Bronchial epithelial cell (primary cell): ENCODE measurements at places on chromosomes 2 and 18. TPM values are rescaled to one million over a fixed set of nuclear protein-coding genes. Genes with fewer than 3 reads are reported as not detected.

DNA sequence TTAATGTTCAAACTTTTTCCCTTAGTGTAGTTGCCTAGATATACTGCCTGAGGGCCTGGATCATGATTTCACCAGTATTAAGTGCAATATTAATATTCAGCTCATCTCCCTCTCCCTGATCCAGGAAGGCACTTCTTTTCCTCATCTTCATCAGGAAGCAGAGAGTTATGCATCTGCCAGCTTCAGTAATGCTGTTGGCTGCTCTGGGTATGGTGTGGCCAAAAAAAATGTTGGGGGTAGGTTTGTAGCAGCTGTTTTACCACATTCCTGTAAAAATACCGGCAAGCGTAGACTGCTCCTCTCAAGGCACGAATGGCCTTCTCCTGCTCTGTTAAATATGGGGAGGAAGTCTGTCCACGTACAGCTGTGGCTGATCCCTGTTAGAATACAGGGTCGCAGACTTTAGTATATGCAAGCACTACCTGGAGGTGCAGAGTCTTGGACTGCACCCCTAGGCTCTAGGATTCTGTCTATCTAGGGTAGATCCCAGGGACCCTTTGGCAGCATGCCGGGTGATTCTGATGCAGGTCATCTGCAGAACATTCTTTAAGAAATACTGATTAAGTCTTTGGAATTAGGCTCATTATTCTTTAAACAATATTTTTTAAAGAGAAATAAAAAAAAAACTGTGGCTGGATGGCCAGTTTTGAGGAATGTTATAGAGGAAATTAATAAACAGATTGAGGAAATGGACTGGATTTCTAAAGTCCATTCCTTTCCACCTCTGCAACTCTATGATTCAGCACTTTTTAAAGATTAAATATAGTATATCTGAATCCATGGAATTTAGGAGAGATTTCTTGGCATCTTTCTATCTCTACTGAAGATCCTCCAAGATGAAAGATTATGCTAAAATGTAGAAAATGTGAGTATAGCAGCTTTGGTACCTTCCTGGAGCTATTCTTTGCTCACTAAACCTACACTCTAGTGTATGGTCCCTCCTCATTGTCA is 21.0 kb upstream of the GLS start:
- no peak for DNase-seq

DNA sequence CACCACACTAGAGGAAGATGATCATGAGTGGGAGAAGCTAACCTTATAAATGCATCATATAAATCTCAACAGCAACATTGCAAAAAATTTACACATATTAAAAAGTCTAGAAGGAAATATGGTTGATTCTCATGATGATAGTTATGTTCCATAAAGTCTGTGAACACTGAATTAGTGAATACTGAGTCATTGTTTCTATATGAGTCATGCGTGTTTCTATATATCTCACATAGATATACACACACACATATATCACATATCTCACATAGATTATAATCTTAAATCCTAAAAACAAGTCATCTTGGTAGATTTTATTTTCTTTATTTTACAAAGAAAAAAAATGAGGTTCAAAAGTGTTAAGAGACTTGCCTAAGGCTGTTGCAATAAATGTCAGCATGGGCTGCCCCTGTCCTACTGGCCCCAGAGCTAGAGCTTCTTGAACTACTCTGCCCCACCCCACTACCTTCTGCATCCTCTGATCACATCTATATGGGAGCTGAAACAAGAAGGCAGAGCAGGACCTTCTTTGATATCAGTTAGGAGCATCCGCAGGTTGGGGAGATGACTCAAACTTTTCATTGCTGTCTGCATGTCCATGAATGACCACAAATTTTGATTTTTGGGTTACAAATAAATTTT is 81.8 kb upstream of the ADAM23 start:
- peak; percentile 55 for DNase-seq

GRCh38 chr2:233400341-233400740 is 46.0 kb downstream of the DGKD start:
- no peak for DNase-seq

DNA sequence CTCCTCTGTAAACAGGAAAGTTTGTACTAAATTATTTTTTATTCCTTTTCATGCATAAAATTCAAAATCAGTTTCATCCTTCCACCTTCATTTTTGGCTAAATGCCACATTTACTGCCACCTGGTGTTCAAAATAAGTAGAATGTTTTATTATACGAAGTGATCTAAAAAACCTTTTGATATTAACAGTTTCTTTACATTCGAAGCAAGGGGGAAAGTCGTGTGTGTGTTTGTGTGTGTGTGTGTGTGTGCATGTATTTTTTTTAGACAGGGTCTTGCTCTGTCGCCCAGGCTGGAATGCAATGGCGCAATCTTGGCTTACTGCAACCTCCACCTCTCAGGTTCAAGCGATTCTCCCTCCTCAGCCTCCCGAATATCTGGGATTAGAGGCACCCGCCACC is 9.0 kb upstream of the SCN9A start:
- DNase-seq, result peak; percentile 33

DNA sequence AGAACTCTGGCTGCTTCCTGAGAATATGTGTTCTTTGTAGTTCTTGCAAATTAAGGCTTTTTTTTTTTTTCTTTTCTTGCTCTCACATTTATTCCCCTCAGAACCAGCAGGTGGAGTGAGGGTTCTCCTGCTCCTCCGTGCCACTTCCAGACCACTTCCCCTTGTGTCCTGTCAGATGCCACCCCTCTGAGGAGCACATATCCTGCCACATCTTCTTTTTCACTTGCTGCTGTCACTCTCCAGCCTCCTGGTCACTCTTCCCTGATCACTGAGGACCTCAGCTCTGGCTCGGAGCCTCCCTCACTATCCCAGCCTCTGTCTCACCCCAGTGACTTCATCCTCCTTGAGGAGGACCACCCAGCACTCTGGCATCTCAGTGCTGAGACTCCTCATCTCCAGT is 100.5 kb downstream of the TACR1 start:
- peak; percentile 29 for DNase-seq

- no peak for DNase-seq
These were observed 8.6 kb downstream of the ALPI start for GRCh38 chr2:232464544-232464885.

- peak; percentile 63 for DNase-seq
These were observed 48.1 kb upstream of the GALR1 start for GRCh38 chr18:77201506-77201905.

GRCh38 chr2:73004889-73005596 is 66.5 kb downstream of the SFXN5 start:
- no peak for DNase-seq

DNA sequence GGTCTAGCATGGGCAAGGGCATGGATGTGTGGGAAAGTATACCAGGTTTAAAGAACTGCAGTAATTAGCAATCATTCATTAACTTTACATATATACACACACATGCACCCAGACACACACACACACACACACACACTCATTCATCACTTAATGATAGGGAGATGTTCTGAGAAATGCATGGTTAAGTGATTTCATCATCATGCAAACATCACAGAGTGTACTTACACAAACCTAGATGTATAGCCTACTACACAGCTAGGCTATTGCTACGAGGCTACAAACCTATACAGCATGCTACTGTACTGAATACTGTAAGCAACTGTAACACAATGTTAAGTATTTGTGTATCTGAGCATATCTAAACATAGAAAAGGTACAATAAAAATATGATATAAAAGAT is 83.6 kb downstream of the COLEC12 start:
- DNase-seq, result no peak

DNA sequence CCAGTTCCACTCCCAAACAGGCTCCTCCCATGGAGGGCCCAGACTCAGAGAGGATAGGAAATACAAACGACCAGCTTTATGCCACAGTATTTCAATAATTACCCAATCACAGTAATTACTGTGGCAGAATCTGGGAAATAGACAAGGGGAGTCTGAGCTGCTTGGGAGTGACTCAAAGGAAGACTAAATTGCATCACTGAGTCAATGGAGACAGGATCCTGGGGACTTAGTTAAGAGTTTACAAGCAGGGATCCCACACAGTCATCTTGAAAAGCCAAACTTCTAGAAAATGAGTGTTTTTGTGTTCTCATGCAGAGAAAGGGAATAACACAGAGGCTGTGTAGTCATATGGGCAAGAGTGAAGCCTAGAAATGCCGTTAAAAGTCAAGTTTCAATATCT is 1142.1 kb downstream of the CNTNAP5 start:
- peak; percentile 81 for DNase-seq

GRCh38 chr2:68865108-68865507 is 6.1 kb downstream of the BMP10 start:
- DNase-seq, result peak; percentile 4

DNA sequence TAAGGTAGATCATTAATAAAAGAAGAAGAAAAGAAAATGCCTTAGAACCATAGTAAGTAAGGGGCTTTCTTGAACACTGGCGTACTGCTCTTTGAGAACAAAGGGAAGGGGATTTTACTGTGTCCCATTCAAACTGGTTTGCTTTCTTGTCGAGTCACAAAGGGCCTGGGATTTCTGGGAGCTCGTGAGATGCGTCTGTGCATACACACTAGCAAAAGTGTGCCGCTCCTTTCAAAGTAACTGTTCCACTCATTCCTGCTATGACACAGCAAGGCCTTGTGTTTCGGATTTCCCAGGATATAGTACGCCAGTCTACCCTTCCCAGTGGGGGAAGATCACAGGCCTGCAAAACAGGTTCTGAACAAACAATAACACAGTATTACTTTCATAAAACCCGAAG is 93.0 kb downstream of the KCTD18 start:
- peak; percentile 38 for DNase-seq

DNA sequence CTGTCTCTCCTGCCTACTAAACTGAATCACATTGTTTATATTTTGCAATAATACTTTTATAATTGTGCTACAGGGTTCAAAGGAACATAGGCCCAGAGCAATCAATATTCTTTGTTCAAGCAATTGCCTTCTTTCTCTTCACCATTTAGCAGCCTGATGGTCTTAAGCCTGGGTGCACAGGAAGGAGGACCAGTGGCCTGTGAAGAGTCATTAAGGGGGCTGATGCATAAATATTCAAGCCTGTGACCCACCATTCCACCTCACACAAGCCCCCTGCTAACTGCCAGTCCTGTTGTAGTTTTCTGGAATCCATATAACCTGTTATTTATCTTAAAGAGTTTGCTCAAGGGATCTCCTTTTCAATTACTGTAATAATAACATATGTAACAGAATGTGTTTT is 56.0 kb downstream of the ABCA12 start:
- DNase-seq, result no peak

GRCh38 chr2:173990245-173990644 is 25.1 kb upstream of the SP3 start:
- no peak for DNase-seq

GRCh38 chr2:215831296-215831913 is 181.9 kb downstream of the MREG start:
- no peak for DNase-seq

GRCh38 chr2:84939426-84940087 is 31.4 kb upstream of the KCMF1 start:
- DNase-seq, result peak; percentile 26

DNA sequence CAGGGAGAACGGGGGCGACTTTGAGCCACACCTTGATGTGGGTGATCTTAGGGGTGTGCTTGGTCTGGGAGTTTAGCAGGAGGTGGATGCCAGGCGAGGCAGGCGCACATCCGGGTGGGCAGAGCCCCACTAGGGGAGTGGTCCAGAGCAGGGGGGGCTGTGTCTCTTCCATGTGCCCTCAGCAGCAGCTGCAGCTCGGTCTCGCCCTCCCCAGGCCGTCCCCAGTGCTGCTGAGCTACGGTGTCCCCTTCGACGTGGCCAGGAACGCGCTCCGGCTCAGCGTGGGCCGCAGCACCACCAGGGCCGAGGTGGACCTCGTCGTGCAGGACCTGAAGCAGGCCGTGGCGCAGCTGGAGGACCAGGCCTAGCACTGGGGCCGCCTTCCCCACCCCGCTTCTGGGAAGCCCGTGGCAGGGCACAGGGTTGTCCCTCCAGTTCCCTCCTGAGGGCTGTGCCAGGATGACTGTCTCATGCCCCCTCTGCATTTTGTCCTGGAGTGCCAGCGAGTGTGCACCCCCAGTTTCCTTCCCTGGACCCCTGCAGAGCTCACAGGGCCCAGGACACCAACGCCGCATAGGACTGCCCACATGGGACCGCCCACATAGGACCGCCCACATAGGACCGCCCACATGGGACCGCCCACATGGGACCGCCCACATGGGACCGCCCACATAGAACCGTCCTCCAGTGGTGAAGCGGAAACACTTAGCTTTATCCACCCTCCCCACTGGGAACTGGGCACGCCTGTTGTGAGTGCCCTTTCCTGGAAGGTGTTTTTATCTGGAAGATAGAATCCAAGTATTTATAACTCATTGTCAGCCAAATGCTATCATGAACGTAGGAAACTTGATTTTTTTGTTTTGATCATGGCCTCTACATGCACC is 1.9 kb upstream of the ESPNL start:
- peak; percentile 17 for DNase-seq

GRCh38 chr2:37816036-37816435 is 109.1 kb upstream of the RMDN2 start:
- DNase-seq, result no peak

GRCh38 chr2:23036629-23037028 is 348.4 kb upstream of the KLHL29 start:
- no peak for DNase-seq

DNA sequence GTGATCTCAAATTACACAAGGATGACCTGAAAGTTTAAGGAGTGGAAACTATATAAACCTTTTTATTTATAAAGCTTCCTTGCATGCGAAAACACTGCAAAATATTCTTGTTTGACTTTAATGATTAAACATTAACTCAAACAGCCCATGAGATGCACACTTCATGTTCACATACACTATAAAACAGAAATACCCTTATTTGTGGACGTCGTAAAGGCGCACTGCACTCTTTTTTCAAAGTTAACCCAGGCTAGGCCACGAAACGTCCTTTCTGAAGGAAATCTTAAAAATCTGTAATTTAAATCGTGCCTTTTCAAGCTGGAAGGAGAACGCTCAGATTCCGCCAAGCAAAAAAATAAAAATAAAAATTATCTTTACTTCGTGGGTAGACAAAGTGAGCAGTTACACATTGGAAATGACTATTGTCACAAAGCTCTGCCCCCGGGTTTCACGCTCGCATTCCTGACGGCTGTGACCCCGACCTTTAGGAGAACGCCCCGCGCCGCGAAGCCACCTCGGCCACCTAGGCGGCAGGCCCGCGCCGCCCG is 728 bp downstream of the FAM168B start:
- peak; percentile 8 for DNase-seq

DNA sequence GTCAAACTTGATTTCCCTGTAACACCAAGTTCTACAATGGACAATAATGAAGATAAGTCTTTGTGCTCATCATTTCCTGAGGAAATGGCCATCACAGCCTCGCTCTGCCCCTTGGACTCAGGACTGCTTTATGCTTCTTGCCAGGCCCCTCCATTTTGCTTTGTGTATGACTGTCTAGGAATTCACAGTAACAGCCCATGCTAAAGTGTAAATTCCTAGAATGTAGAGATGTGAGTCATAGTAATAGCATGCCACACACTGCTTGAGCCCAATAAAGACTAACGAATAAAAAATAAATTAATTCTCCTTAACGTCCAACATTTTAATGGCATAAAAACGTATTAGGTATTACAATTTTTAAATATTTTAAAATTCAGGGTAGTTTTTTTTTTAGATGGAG is 226.5 kb downstream of the PID1 start:
- peak; percentile 3 for DNase-seq

The PRKAG3 gene
- total RNA-seq, result not detected in 2 replicates

The CIB4 gene
- total RNA-seq, result not detected in 2 replicates

The ANKRD30B gene
- not detected in 2 replicates for total RNA-seq

The AFG3L2 gene
- total RNA-seq, result 57.0 and 67.1 TPM in 2 replicates

The IL37 gene
- total RNA-seq, result not detected in 2 replicates

The PAX8 gene
- 3.5 TPM in 1 of 2 replicates, not detected in the other for total RNA-seq

The ZEB2 gene
- 0.13 and 0.26 TPM in 2 replicates for total RNA-seq

The IL36RN gene
- total RNA-seq, result 1.1 and 1.9 TPM in 2 replicates

The COL4A3 gene
- under 0.01 and 0.26 TPM in 2 replicates for total RNA-seq

The CXCR1 gene
- total RNA-seq, result not detected in 2 replicates
